Panc1 (cell line): ENCODE measurements at places on chromosomes 12 and 14.

DNA sequence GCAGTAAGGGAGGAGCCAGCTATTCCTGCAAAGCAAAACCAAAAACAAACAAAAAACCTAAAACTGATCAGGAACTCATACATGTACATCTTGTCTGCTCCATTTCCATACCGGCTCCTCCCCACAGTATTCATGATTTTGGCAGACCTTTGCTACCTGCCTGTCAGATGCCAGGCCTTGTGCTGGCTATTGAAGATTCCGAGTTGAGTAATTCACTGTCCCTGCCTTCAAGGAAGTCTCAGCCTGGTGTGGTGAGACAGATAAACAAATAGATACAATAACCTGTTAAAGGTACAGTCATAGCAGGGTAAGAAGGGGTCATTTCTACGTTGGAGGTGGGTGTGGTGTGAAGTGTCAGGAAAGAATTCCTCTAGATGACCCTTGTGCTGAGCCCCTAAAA, 42.7 kb downstream of the SUSD6 start:
- no peak for DNase-seq

DNA sequence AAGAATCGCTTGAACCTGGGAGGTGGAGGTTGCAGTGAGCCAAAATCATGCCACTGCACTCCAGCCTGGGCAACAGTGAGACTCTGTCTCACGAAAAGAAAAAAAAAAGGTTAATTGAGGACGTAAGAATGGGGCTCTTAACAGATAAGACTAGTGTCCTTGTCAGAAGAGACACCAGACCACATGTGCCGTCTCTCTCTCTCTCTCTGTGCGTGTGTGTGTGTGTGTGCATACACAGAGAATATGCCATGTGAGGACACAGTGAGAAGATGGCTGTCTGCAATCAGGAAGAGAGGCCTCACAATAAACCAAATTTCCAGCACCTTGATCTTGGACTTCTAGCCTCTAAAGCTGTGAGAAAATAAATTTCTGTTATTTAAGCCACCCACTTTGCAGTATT, 11.7 kb upstream of the ERC1 start:
- DNase-seq, result no peak

- DNase-seq, result no peak
These were observed 172.4 kb upstream of the SOX5 start for GRCh38 chr12:24121911-24122310.

- no peak for DNase-seq
These were observed 23.1 kb upstream of the DGLUCY start for GRCh38 chr14:91090743-91091142.

- DNase-seq, result no peak
These were observed 13.0 kb downstream of the TBX5 start for GRCh38 chr12:114392909-114393308.

- DNase-seq, result no peak
These were observed 21.8 kb downstream of the LHX5 start for GRCh38 chr12:113449839-113450238.

DNA sequence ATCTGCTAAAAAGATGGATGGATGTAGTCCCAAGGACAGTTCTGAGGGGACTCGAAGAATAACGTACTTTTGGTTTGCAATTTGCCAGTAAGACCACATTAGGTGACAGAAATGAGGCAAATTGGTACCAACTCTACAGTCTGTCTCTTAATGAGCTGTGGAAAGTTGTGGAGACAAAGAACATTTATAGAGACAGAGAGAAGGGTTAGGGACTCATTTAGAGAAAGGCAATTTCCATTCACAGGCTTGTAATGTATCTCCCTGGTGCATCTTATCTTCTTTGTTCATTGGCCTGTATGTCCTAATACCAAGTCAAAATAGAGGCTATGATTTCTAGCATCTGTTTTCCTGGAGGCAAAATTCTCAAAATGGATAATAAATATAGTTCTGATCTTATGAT, 177.5 kb downstream of the ANO4 start:
- DNase-seq, result no peak

DNA sequence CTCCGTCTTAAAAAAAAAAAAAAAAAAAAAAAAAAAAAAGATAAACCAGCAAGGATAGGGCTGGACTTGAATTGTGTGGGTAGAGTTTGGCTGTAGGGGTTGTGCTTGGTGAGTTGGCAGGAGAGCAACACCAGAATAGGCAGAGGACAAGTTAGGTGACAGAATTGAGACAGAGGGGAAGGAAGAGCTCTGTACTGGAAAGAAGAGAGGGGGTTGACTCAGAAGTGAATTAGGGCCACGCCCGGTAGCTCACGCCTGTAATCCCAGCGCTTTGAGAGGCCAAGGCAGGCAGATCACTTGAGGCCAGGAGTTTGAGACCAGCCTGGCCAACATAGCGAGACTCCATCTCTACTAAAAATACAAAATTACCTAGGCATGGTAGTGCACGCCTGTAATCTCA, 6.1 kb upstream of the TMEM30B start:
- no peak for DNase-seq

DNA sequence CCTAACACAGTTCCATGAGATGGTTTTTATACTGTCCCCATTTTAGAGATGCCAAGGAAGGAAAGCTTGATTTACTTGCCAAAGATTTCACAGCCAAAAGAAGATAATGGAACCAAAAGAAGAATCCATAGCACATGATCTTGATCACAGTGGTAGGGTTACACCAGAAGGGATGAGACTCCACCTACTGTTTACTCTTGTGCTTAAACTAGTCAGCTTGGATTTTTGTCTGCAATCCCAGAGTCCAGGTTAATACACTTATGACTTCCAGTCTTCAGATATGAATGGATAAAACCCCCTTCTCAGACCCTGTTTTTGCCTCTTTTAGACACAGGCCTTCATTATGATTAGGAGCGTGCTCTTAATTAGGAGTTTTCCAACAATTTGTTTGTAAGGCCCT, 454.2 kb downstream of the AEBP2 start:
- DNase-seq, result no peak

DNA sequence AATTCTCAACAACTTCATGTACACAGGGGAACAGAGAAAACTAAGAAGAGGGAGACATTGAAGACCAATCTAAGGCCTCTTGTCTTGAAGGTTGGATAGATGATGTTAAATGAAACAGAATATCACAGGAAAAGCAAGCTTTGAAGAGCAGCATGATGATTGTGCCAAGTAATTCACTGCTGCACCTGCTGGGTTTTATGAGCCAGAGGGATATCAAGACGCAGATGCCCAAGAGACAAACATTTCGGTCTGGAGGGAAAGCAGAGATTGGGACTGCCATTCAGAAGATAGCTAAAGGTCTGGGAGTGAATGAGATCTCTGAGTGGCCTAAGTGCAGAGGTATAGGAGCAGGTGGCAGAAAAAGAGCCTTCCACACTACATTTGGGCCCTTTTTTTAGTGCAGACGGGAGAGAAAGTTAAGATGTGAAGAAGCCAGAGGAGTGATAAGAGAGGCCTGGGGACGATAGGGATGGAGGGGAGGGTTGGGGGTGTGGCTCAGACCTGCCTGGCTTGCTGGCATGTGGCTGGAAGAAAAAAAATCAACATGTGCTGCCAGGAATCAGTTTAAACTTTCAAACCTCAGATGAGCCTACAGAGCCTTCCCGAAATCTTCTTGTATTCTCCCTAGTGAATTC, 200.6 kb downstream of the AEBP2 start:
- no peak for DNase-seq

DNA sequence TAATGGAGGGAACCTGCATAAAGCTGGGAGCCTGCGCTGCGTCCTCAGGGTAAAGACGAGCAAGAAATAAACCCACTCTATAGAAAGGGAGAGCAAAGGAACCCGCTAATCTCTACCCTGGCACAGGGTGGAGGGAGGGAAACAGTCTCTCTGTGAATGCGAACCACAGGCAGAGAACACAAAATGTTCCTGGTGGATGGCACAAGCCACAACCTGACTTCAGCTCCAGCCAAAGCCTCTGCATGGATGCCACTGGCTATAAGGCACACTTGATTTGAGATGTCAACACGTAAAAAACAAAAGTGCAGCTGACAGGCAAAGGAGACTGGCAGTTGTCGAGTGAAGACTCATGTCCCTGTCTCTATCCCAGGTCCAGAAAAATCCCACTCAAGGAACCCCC, 32.4 kb downstream of the CHGA start:
- no peak for DNase-seq

DNA sequence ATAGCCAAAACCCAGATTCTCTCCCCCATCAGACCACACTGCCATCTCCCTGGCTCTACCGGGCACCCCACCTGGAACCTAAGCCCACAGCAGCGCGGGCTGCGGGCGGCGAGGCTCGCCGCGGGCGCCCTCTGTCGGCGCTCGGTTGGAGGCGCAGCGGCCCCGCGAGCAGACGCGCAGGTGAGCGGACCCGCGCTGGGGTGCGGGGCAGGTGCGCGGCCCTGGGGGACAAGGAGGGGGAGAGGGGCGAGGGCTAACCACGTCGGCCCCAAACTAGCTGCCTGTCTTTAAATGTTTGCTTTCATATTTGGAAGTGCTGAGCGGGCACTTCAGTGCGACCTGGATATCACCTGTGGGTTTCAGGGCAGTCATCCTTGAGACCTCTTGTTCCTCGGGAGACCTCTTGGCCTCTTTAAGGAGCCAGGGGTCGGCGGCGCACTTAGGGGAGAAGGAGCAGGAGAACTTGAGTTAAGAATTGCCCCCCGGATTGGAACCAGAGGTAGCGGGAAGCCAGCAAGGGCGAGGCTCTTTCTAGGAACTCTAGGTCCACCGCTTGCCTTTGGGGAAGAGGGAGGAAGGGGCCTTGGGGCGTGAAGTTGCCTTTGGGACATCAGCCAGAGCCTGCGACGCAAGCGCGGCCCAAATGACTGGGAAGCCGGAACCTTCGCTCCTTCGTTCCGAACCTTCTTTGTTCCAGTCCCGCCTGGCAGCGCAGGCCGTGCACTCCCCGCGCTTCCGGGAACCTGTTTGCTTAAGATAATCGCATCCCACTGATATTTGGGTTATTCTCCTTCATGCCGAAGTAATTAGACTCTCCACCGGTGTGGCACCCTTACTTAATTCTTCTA, 78.7 kb downstream of the NEDD1 start:
- DNase-seq, result no peak

- DNase-seq, result no peak
These were observed 558.8 kb upstream of the FBXO33 start for GRCh38 chr14:39991041-39991440.

- DNase-seq, result no peak
These were observed 311.7 kb upstream of the E2F7 start for GRCh38 chr12:77377116-77377515.

GRCh38 chr12:39723831-39724230, 104.2 kb upstream of the ABCD2 start:
- no peak for DNase-seq

GRCh38 chr12:68036642-68037041, 47.4 kb downstream of the IFNG-AS1 start:
- DNase-seq, result no peak

- DNase-seq, result no peak
These were observed 1.1 kb downstream of the ARID2 start for GRCh38 chr12:45730348-45731189.

DNA sequence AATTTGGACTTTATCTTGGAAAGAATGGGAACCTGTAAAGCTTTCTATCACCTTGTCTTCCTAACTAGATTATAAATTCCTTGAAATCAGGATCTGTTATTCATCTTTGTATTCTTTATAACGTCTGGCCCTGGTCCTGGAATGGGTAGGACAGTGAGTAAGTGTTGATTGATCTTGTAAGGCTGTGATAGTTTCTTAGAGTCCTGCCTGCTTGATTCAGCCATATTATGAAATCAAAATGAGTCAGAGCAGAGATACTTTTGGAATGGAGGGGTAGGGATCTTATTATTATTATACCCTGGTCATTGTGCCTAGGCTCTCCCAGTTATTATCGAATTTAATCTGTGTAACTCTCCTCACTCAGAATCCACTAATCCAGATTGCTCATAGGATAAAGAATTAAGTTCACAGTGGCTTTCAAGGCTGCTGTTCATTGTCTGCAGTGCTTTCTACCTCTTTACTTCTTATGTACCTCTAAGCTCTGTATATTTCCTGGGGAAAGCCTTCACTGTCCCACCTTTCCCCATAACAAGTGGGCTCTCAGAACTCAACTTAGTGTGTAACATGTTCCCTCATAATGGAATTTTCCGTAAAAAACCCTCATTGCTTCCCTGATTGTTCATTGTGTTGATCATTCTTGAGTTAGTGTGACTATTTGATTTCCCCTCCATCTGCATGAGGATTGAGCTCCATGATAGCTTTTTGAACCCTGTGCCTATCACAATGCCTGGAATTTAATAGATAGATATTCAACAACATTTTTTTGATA, 93.3 kb downstream of the DAAM1 start:
- DNase-seq, result no peak

DNA sequence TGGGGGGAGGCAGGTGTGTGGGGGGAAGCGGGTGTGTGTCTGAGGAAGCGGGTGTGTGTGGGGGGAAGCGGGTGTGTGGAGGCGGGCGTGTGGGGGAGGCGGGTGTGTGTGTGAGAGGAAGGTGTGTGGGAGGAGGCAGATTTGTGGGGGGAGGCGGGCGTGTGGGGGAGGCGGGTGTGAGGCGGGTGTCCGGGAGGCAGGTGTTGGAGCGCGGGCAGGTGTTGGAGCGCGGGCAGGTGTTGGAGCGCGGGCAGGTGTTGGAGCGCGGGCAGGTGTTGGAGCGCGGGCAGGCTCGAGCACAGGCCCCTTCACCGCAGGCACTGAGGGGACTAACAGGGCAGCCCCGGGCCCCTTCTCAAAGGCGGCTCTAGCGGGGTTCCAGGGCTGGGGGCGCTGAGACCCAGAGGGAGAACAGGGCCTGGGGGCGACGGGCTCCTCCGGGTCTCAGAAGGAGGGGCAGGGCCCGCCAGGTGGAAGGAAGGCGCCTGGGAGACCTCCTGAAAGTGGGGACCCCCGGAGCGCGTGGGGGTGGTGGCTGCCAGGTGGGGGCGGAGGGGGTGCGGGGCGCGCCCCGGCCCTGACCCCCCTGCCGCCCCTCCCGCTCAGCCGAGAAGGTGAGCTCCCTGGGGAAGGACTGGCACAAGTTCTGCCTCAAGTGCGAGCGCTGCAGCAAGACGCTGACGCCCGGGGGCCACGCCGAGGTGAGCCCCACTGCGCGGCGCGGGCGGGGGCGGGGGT, 3.2 kb downstream of the CRIP2 start:
- DNase-seq, result no peak

DNA sequence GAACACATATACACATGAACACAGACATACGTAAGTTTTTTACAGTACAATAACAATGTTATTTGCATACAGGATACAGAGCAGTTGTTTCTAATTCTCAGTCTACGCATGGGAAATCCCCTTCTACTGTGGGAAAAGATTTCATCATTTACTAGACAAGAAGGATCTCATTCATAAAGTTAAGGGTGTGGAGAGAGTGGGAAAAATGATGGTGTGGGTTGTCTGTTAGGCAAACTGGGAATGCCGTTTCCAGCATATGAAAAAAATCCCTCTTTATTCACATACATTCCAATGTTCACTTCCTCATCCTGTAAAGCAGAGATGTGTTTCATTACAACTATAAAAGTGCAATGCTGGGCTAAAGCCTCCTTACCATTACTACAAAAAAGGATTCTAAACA, 120.9 kb downstream of the SINHCAF start:
- no peak for DNase-seq

GRCh38 chr14:99616832-99617800, 13.1 kb upstream of the CCDC85C start:
- no peak for DNase-seq

- no peak for DNase-seq
These were observed 10.3 kb downstream of the FBRSL1 start for GRCh38 chr12:132500142-132500855.

- no peak for DNase-seq
These were observed 75.6 kb upstream of the KRAS start for GRCh38 chr12:25326326-25326725.

GRCh38 chr14:100115726-100116125, 43.7 kb downstream of the DEGS2 start:
- DNase-seq, result no peak
